A172 (cell line): ENCODE measurements at places on chromosomes 3 and 15. TPM values are rescaled to one million over a fixed set of nuclear protein-coding genes. Genes with fewer than 3 reads are reported as not detected.

Gene GOLGA6L7
- not detected in 2 replicates for total RNA-seq

Gene TJP1
- total RNA-seq = 26.1 and 41.7 TPM in 2 replicates

Gene PRTG
- 3.6 and 8.7 TPM in 2 replicates for total RNA-seq

Gene FBXW12
- not detected in 2 replicates for total RNA-seq
